Lower leg skin (tissue), 4 donors: ENCODE measurements at places on chromosomes 11 and 22.

- DNase-seq: no peak
Measured at GRCh38 chr22:42817556-42817955, 39.5 kb downstream of the ARFGAP3 start.

GRCh38 chr11:44274404-44274803 is 35.5 kb downstream of the ALX4 start:
- DNase-seq: no peak

- DNase-seq: no peak
Measured at GRCh38 chr22:45262195-45262930, 21.7 kb upstream of the KIAA0930 start.

DNA sequence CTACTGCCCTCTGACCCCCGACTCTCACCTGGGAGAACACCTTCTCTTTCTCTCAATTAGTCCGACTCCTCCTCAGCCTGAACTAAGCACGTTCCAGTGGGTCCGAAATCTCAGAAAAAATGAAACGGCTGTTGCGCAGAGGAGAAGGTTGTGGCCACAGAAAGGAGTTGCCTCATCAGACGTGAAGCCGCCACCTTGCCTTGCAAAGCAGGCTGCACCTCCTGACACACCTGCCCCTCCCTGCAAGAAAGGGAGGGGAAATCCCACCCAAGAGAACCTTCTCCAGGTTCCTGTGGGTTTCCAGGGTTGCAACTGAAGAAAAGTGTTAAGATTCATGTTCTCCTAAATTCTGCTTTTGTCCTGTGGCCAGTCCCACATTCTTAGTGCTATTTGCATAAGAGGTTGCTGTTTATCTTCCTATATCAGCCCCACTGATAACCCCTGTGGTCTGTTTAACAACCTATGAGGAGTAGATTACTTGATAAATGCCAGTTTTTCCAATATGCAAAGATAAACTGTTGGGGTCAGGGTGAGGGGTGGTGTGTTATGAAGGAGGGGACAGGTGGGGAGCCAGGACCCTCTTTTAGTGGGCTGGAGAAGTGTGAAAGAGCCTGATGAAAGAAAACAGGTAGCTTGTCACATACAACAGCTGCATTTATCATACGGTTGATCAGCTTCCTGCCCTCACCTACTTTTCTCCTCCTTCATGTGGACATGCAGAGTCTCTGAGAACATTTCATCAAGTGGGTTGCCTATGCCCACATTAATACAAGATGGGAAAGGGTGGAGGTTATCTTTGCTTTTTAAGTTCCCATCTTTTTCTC is 18.2 kb downstream of the ZBTB16 start:
- DNase-seq: no peak

DNA sequence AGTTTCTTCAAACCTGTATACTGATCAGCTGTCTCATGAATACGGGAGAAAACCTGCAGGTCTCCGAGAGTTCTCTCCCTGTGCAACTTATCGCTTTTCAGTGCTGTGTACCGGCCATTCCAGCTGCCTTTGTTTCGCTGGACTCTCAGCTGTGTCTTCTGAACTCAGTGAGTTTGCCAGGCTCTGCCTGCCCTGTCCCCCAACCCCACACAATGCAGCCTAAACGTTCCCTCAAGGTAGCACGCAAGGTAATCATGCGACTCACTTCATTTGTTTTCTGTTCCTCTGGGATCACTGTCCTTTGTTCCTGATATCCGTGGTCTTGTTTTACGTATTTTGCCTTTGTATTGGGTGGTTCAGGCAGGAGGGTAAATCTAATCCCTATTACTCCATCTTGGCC is 13.5 kb downstream of the RBM7 start:
- no peak for DNase-seq

DNA sequence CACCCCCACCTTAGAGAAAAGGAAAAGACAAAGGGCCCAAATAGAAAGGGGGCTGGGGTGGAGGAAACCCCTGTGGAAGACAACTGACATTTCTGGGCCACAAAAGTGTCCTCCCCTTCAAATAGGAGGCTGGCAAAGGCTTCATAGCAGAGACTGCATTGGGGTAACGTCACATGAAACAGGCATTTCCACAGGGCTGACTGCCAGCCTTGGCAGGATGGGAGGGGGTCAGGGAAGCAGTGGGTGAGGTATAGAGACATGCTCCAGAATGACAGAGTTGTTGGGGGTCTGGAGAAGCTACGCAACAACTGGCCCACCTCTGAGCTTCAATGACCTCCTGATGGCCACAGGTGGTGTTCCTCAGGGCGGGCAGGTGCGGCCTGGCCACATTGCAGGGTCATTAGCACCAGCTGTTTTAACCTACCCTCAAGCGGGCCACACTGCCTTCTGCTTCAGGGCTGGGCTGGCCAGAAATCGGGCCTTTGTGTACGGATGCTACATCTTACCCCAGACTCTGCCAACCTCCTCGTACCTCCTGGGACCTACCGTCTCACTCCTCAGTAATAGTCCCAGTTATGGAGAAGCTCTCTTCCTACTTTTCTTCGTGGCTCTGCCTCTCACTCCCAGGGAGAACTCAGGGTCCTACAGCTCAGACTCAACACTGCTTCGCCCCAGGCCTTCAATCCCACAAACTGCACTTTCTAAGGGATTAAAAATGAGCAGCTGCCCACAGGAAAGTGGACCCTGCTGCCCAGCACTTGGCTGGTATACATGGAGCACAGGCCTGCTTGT is 160.0 kb upstream of the NCAM1 start:
- DNase-seq: no peak

DNA sequence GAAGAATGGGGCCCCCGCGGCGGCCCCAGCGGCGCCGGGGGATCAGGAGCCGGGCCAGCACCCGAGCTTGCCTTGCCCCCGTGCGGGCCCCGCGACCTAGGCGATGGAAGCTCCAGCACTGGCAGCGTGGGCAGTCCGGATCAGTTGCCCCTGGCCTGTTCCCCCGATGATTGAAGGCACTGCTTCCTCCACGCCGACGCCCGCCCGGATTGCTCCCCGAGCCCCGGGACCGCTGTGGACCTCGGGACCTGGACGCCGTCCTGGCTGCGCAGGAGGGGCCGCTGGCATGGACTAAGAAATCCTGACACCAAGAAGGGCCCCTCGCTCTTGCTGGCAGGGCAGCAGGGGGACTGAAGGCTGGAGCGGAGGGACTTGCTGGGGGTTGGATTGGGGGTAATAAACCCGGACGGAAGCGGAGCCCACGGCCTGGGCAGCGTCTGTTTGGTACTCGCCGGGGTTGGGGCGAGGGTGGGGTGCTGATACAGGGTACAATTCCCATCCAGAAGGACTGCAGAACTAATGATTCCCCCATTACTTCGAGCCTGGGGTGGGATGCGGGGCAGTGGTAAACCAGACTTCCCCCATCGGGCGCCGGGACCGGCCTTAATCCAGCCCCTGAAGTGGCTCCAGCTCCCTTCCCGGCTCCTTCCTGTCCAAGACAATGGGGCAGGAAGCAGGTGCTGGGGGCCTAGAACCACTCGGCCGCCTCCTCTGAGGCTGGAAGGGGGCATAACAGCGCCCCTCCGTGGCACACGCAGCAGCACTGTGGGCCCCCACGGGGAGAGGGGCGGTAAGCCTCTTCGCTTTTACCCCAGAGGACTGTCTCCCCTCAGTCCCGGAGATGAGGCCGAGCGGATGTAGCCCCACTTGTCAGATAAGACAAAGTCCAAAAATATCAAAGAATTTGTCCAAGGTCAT is 1.0 kb downstream of the CCDC85B start:
- DNase-seq: no peak
